Ovary (tissue), 10 donors: ENCODE measurements at places on chromosomes 2 and 18. TPM values are rescaled to one million over a fixed set of nuclear protein-coding genes. Genes with fewer than 3 reads are reported as not detected.

The SPATA3 gene
- total RNA-seq = not detected

The TRIM43 gene
- total RNA-seq = not detected

The ANKRD30B gene
- total RNA-seq = not detected

The RMND5A gene
- total RNA-seq = 22.9 TPM

The CNDP1 gene
- 0.15 TPM for total RNA-seq

The ECEL1 gene
- total RNA-seq = 34.8 TPM

The GRB14 gene
- 5.1 TPM for total RNA-seq

The VIL1 gene
- 0.38 TPM for total RNA-seq
